ENCODE measurements at places on chromosomes 12 and 14.
A peak's percentile ranks its signal among the peaks of the same experiment; 100 is the strongest.

DNA sequence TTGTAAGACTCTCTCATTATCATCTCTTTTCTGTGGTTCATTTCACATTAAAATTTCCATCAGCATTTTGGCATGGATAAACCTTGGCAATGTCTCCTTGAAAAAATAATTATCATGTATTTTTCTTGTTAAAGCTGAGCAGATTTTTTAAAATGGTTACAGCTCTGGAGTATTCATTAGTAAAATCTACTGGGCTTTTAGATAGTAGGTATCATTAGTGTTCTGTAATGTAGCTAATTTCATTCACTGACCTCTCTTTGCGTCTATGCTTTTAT, 36.9 kb upstream of the CDK17 start:
- no peak for DNase-seq

DNA sequence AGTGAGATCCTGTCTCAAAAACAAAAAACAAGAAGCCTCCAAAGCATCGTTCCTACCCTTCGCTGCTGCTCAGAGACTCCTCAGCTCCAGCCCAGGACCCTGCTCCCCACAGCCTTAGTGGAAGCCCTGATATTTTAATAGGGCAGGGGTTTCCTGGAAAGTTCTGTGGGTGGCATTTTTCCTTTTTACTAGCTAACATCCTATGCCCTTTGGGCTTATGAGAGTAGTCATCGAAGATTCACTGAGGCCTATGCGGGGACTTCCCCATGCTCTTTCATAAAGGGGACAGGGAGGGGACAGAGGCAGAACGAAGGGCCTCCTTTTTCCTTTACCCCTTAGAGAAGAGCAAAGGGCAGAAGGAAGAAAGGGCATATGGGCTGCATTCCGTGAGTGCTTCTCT, 8.3 kb downstream of the LAG3 start:
- DNase-seq, result no peak

DNA sequence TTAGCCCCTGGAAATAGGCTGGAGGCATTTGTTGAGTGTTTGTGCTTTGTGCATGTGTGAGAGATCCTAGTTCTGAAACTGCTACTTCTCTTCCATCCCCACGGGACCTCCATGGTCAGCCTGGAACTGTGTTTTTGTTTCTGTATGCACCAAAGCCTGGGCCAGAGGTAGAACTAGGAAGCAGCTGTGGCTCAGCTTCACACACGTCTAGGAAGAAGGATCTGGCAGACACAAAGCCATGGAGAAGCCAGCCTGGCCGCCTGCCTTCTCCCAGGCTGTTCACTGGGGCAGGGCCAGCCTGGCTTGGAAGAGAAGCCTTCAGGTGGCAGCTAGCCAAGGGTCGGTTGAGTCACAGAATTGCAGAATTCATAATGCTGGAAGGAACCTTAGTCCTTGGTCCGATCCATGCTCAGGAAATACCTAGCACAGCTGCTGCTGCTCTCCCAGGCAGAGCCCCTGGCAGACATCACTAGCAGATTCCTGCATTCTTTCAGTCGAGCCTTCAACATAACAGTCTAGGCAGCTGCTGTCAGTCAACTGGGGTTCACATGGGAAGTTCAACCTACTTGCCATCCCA, 27.0 kb downstream of the RIN3 start:
- DNase-seq, result no peak

DNA sequence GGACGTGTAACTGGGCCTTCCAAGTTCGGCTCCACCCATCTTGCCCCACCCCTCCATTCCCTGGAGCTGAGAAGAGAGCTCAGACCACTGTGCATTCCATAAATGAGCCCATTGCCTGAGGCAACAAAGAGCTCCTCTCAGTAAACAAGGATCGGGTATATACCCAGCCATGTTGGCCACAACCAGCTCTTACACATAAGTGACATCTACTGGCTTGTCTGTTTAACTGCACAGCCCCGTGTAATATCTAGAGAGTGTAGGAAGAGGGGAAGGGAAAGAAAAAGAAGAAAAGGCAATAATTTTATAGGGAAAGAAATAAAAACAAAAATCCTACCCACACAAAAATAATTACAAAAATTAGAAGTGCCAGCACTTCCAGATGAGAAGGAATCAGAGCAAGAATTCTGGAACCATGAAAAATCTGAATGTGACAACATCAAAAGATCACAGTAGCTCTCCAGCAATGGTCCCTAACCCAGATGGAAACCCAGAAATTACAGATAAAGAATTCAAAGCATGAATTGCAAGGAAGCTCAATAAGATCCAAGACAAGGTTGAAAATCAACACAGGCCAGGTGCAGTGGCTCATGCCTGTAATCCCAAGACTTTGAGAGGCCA, 308.1 kb downstream of the RPAP3 start:
- peak; percentile 72 for DNase-seq

- no peak for DNase-seq
Measured at GRCh38 chr14:104151566-104152245, 13.3 kb downstream of the KIF26A start.

DNA sequence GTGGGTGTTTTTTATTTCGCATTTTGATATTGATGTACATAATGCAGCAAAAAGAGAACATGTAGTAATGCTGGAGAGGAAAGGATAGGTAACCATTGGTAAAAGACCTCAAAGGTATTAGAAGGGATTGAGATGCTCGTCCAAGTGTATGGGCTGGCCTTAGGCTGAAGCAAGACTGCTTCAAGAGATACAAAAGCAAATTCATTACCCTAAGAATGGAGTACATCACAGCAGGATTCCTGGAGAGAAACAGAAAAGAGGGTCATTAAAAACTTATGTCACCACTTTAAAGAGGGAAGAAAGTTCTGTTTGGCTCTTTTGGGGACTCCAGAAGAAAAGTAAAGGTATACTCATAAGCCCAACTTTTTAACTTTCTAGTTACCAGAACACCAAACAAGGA, 420.5 kb downstream of the ZFP36L1 start:
- no peak for DNase-seq

DNA sequence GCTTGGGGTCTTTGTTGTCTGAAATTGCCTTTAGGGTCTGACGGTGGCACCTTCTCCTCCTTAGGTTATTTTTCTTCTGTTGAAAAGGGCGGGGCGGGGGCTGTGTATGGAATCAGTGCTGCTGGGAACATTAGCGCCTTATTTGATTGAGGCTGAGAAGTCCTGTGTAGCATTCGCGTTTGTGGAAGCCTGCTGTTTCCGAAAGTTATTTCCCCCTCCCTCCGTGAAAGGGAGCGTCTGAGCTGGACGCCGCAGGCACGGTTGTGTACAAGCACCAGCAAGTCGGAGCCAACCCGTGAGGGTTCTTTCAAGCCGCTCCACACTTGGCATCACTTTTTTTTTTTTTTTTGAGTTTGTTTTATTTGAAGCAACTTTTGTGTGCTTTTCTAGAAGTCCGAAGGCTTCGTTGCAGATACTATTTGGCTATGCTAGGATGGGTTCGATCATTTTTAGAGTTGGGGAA, 1.1 kb downstream of the SYNE2 start:
- peak; percentile 74 for DNase-seq

DNA sequence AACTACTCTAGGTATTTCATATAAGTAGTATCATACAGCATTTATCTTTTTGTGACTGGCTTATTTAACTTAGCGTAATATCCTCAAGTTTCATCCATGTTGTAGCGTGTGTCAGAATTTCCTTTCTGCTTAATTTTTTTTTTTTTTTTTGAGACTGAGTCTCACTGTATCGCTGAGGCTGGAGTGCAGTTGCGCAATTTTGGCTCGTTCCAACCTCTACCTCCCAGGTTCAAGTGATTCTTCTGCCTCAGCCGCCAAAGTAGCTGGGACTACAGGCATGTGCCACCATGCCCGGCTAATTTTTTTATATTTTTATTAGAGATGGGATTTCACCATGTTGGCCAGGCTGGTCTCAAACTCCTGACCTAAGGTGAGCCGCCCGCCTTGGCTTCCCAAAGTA, 28.9 kb downstream of the PNMA1 start:
- DNase-seq, result no peak

DNA sequence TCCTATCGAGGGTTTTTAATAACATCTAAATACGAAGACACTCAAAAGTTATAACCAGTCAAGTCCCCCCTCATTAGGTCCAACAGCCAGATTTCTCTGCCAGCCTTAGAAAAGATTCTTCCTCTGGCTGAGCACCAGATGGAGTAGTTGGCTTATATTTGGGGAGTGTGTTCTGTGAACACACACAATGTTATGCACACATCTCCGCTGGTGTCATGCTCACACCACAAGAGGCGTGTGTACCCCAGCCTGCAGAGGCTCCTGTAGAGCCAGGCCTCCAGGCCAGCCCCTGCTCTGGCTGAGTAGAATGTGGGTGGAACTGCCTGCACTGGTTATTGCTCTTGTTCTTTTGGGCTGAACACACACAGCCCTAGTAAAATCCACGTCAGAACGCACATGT, 64.0 kb downstream of the PIWIL1 start:
- no peak for DNase-seq

GRCh38 chr12:55658635-55659391, 22.1 kb downstream of the OR10P1 start:
- no peak for DNase-seq

DNA sequence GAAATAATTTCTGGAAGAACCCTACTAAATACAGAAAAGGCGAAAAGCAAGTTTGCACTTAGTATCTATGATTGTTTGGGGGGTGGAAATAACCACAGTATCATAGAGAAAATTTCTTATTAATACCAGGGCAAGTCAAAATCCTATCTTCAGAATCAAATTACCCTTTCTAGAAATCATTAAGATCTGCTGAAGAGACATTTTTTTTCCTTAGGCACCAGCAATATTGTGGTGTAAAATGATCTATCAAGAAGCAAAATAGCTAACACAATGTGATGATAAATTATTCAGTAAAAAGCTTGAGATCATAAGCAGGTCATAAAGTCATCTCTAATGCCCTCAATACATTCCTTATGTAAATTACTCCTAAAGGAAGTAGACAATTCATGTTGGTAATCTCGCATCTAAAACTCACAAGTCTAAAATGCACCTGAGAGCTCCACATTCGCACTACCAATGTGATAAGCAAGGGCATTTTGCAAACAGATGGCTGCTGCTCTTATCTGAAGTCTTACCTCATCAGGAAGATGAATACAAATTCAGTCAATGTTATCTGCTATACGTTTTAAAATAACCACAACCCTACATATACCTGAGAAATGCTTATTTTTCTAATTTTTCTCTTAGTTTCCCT, 14.6 kb downstream of the HEATR5A start:
- no peak for DNase-seq

- DNase-seq, result no peak
Measured at GRCh38 chr12:89671469-89671868, 37.2 kb downstream of the ATP2B1 start.

- DNase-seq, result no peak
Measured at GRCh38 chr12:94057262-94058151, 90.9 kb upstream of the PLXNC1 start.

DNA sequence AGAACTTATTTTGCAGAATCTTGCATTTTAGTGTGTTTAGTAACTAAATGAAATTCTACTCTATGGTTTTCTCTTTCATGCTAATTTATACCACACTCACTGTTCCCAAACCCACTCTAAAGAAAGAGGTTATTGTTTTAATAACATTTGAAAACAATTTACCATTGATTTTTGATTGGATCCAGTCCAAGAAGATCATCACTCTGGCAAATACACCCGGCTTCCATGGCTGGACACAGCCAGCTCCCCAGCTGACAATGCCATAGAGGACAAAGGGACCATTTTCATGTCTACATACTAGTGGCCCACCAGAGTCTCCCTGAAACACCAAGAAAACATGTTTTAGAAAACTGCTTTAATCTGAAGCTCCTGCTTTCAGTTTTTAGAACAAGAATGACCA, 42.4 kb downstream of the OVCH1 start:
- no peak for DNase-seq

- no peak for DNase-seq
Measured at GRCh38 chr12:93427779-93428564, 13.8 kb downstream of the UBE2N start.

DNA sequence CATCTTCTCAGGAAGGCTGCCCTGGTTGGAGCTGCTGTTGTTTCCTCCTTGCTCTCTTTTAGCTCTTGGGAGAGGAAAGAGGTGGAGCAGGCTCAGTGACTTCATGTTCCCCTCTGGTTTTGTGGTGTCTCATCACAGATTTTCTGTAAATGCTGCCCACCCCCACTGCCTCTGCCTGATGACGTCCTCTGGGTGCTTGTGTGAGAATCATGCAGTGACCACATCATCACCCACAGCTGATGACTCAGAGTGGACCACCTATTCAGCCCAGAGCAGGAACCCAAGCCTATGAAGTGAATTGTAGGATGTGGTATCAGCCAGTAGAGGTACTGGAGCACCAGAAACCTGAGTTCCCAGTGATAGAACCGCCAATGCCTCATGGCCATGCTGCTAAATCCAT, at the start of gene GZMB:
Gene GZMB, minus strand, starts transcription at position 33 of the 400 bp plus-strand sequence. Its CDS starts 30 bp downstream, at position 3.
- DNase-seq, result no peak

DNA sequence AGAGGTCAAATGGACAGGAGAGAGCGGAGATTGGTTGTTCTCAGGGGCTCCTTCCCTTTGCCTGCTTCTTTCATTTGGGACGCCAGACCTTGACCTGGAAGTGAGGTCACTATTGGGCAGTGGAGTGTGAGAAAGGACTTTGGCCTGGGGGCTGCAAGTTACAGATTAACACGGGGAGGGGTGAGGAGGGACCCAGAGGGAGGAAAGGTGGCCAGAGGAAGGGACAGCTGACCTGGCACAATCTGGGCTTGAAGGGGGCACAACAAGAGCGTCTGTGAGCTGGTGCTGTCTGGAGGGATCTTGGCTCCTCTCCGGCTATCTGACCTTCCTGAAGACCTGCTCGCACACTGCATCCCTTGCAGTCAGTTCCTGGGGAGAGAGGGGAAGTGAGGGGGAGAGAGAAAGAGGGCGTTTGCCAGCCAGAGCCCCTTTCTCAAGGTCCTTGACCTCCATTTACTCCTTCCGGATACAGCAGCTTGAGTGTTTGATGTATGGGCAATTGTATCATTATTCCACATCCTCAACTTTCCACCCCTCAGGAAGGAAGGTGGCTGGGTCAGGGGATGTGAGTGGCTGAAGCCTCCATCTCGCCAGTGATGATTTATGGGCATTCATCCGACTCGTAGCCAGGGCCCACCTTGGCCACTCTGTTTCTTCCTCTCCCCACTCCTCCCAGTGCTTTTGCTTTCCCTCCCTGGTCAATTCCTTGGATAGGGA, 4.7 kb downstream of the RBP5 start:
- no peak for DNase-seq

- no peak for DNase-seq
Measured at GRCh38 chr14:36260970-36261640, 59.3 kb downstream of the MBIP start.

DNA sequence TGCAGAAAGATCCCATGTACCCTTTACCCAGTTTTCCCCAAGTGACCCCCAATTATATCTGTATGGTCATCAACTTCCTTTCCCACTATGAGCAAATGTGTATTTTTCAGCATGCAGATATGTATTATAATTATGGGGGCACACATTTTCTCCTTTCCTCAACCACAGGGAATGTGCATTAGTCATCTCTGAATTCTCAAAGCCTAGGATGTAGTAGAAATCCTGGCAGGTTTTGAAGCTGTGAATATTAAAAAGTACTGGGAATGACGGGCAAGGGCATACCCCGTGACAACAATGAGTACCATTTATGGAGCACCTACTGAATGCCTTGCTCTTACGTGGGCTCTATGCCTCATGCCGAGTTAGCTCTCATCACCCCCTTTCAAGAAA, 71.5 kb downstream of the VWF start:
- DNase-seq, result no peak

GRCh38 chr12:54975272-54975671, 9.3 kb downstream of the TESPA1 start:
- no peak for DNase-seq

- no peak for DNase-seq
Measured at GRCh38 chr12:43951286-43951685, 115.4 kb downstream of the TMEM117 start.
